T-cell (primary cell): ENCODE measurements at places on chromosomes 6 and 20.

GRCh38 chr6:107965746-107966145, 7.7 kb upstream of the SEC63 start:
- H3K27me3 ChIP-seq = no peaks in the 10 kb centered on the region
- no peaks in the 10 kb centered on the region for H3K4me1 ChIP-seq
- H3K4me3 ChIP-seq = no peak overlapping the region
- DNase-seq = no peak
- H3K36me3 ChIP-seq = no peaks in the 10 kb centered on the region
- no peak overlapping the region for H3K27ac ChIP-seq

- DNase-seq = no peak
- H3K36me3 ChIP-seq = no peaks in the 10 kb centered on the region
- no peak overlapping the region for H3K27ac ChIP-seq
- no peak overlapping the region for H3K4me3 ChIP-seq
Observed at GRCh38 chr6:139754898-139755775, 380.7 kb upstream of the CITED2 start.

GRCh38 chr20:6711951-6712649, 55.4 kb upstream of the BMP2 start:
- no peaks in the 10 kb centered on the region for H3K4me1 ChIP-seq
- no peak overlapping the region for H3K4me3 ChIP-seq
- no peaks in the 10 kb centered on the region for H3K27me3 ChIP-seq
- H3K36me3 ChIP-seq = no peaks in the 10 kb centered on the region
- H3K27ac ChIP-seq = no peak overlapping the region

DNA sequence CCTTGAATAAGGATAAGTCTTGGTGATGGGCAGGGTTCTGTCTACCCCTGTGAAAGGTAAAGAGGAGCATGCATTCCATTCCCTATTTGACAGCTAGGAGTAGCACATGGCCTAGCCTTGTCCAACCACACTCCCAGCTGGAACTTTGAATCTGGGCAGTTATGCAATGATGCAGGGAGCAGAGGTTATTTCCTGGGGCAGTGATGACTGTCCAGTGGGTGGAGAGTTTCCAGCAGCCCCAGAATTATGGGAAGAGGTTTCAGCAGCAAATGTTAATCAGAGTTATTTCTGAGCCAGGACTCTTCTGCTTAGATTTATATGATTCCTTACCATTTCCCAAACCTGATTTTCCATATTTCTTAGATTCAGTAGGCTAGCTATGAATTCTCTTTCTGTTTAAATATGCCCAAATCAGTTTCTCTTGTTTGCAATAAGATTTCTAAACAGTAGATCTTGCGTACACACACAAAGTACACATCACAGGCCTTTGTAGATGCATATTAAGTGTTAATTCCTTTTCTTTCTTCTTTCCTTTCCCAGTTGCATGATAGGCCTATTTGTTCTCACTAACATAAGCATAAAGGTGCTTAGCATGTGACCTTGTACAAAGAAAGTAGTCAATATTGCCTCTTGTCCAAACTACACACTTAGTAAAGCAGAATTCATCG, 17.3 kb upstream of the TXLNB start:
- H3K27ac ChIP-seq = no peak overlapping the region
- no peaks in the 10 kb centered on the region for H3K27me3 ChIP-seq
- no peak for DNase-seq
- H3K4me3 ChIP-seq = no peak overlapping the region
- H3K4me1 ChIP-seq = no peaks in the 10 kb centered on the region

DNA sequence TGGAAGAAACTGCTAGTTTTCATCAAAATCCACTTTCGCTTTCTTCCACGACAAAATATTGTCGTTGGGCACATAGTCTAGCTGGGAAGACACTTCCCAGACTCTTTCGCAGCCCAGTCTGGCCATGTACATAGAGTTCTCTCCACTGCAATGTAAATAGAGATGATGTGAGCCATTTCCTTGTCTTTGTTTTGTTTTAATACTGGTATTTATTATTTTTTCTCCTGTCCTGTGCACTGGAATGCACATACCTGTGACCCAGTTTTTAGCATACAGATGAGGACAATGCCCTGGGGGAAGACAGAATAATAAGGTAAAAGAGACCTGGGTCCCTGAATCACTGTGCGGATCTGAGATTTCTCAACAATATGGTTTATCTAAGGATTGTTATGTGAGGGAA, 149.5 kb upstream of the BMP5 start:
- no peak overlapping the region for H3K27ac ChIP-seq
- no peaks in the 10 kb centered on the region for H3K27me3 ChIP-seq
- no peak overlapping the region for H3K4me3 ChIP-seq
- no peaks in the 10 kb centered on the region for H3K4me1 ChIP-seq
- no peaks in the 10 kb centered on the region for H3K36me3 ChIP-seq

GRCh38 chr20:58481481-58482021, 33.6 kb downstream of the APCDD1L start:
- H3K4me3 ChIP-seq = no peak overlapping the region
- no peak overlapping the region for H3K27ac ChIP-seq
- no peaks in the 10 kb centered on the region for H3K4me1 ChIP-seq
- DNase-seq = peak; percentile 53

GRCh38 chr6:69933239-69933638, 66.9 kb downstream of the COL19A1 start:
- H3K36me3 ChIP-seq = no peaks in the 10 kb centered on the region
- DNase-seq = no peak
- H3K27ac ChIP-seq = no peak overlapping the region
- no peaks in the 10 kb centered on the region for H3K4me1 ChIP-seq
- no peaks in the 10 kb centered on the region for H3K27me3 ChIP-seq

- no peaks in the 10 kb centered on the region for H3K4me1 ChIP-seq
- no peak overlapping the region for H3K4me3 ChIP-seq
- no peaks in the 10 kb centered on the region for H3K36me3 ChIP-seq
- H3K27me3 ChIP-seq = no peaks in the 10 kb centered on the region
- DNase-seq = no peak
- no peak overlapping the region for H3K27ac ChIP-seq
Observed at GRCh38 chr6:16028966-16029365, 99.9 kb upstream of the MYLIP start.

- DNase-seq = no peak
- H3K27ac ChIP-seq = no peak overlapping the region
- no peaks in the 10 kb centered on the region for H3K27me3 ChIP-seq
- peaks cover 2% of the 10 kb centered on the region for H3K36me3 ChIP-seq
Observed at GRCh38 chr20:31712564-31713311, 9.9 kb downstream of the BCL2L1 start.

DNA sequence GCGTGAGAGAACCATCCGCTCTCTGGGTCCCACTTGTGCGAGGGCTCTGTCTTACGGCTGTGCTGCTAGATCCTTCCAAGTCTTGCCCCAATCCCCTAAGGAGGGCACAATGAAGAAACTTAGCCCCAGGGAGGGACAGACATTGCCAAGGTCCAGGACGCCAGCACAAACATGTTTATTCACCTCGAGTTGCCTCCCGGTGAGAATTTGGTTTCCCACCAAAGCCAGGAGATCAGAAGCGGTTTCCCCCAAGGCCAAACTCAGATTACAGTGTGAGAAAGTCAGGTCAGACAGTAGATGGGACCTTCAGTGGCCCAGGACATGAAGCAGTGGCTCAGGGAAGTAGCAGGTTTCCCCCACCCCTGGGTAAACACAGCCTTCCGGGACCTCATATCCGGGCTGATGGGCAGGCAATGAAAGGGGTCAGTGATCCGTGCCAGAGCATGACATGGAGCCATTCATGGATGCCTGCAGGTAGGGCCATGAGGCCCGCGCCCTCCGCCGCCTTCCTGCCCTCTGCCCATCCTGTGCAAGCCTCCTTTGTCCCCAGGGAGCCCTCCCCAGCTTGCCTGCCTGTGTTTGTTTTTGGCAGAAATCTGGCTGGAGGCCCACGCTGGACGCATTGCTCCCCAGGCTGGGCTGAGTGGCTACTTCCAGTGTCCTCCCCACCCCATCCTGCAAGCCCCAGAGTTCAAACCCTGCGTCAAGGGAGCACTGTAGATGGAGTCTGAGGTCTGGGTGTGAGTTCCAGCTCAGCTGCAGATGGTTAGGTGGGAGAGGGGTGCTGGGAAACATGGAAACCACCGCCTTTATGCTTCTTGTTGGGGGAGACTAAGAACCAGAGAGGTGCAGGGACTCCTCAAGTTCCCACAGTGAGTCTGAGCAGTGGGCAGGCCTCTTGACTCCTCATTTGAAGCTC, 2.0 kb downstream of the BPIFB2 start:
- H3K36me3 ChIP-seq = no peaks in the 10 kb centered on the region
- H3K4me3 ChIP-seq = no peak overlapping the region
- no peak overlapping the region for H3K27ac ChIP-seq
- no peak for DNase-seq

- H3K27me3 ChIP-seq = no peaks in the 10 kb centered on the region
- H3K4me1 ChIP-seq = no peaks in the 10 kb centered on the region
- no peaks in the 10 kb centered on the region for H3K36me3 ChIP-seq
- H3K27ac ChIP-seq = no peak overlapping the region
Observed at GRCh38 chr6:98657764-98658163, 176.6 kb upstream of the POU3F2 start.

DNA sequence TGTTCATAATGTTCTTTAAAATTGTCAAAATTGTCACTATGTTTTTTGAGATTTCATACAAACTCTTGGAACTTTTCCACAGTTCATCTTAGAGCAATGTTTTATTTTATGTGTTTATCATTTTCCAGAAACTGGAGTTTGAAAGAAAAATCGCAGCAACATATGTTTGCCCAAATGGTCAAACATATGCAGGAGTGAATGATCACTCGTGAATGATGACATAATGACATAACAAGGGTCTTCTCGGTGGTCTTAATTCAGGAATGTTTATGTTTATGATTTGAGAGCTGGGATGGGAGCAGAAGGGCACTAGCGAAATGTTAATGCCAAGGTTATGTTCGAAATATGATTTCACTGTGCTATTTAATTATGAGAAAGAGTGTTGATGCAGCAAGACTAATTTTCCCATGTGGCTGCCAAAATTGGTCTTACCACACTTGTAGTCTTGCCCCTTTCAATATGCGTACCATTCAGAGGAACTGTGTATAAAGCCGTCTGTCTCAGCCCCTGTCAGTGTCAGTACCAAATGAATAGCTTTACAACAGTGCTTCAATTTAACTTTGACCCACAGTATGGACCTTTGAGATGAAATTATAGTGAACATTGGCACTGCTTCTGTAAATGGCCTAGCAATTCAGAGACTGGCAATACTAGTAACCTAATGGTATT, 152.3 kb downstream of the CARMIL1 start:
- H3K4me3 ChIP-seq = no peak overlapping the region
- no peaks in the 10 kb centered on the region for H3K36me3 ChIP-seq
- H3K27ac ChIP-seq = no peak overlapping the region
- DNase-seq = no peak

DNA sequence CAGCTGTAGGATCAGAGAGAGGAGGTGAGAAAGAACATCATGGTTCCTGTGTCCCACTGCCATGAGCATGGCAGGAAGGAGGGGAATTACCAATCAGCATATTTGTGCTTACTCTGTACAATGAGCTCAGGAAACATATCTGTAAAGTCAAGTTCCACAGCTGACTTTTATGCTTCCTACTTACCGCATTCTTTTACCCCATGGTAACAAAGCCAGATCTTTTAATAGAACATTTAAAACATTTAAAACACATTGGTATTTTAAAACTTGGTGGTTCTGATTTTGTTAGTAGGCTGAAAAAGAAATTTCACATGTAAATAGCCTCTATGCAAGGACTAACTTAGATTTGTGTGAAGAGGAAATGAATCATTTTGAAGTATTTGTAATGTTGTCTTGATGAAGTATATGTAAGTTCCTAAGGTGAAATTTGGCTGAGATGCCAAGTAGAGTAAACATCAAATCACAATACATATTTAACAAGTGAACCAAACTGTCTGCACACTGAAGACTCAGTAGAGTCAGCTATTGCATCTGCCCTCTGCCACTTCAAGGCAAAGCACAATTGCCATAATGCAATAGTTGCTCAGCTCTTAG, 114.7 kb downstream of the GJA10 start:
- no peaks in the 10 kb centered on the region for H3K4me1 ChIP-seq
- H3K36me3 ChIP-seq = peaks cover 30% of the 10 kb centered on the region
- H3K27me3 ChIP-seq = no peaks in the 10 kb centered on the region
- H3K27ac ChIP-seq = no peak overlapping the region
- DNase-seq = no peak

DNA sequence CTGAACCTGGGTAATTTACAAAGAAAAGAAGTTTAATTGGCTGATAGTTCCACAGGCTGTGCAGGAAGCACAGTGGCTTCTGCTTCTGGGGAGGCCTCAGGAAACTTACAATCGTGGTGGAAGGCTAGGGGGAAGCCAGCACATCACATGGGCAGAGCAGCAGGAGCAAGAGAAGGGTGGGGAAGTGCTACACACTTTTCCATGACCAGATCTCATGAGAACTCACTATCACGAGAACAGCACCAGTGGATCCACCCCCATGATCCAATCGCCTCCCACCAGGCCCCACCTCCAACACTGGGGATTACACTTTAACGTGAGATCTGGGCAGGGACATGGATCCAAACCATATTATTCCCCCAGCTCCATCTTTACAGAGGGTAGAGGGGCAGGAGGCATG, 166.4 kb downstream of the NFATC2 start:
- H3K36me3 ChIP-seq = no peaks in the 10 kb centered on the region
- H3K4me3 ChIP-seq = no peak overlapping the region
- no peak for DNase-seq
- H3K27me3 ChIP-seq = no peaks in the 10 kb centered on the region
- H3K4me1 ChIP-seq = no peaks in the 10 kb centered on the region
